ENCODE measurements at places on chromosomes 16 and 17.

DNA sequence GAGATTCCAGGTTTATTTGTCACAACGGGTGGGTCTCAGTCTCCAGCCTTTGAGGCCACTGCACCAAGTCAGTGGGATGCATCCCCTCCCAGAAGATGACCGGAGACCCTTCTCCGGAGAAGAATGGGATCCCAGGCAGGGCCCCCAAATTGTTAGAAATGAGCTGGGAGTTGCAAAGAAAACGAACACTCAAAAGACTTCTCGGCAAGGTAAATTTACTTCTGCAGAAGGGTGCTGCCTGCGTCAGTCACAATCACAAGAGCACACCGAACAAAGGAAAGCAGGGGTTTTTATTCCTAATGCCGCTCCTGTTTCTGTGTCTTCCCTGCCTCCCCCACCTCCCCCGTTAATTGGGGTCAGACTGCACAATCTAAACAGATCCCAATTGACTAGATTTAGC lies 61.4 kb downstream of the ATF7IP2 start:
- DNase-seq, result no peak

DNA sequence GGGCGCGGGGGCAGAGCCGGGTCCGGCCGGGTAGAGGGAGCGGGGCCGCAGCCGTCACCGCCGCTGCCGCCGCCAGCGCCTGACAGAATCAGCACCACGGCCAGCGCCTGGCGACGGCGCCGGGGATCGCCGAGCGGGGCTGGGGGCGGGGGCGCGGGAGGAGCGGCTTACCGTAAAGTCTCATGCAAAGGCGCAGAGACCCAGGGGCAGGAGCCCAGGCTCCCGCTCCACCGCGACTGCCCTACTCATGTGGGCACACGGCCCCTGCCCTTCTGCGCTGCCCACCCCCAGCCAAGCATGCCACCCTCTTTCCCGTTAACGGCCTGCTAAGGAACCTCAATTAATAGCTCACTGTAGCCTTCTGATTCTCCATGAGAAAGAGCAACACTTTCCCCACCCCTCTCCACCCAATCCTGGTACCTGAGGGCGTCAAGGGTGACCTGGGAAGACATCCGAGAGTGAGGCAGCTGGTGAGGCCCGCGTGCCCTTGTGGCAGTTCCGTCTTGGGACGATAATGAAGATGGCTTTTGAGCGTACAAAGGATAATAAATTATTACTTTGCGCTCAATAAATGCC lies at the start of gene SEZ6:
SEZ6 (minus strand) TSS at position 98 of the 576 bp plus-strand sequence. CDS start 164 bp downstream, outside the sequence.
- DNase-seq, result no peak

DNA sequence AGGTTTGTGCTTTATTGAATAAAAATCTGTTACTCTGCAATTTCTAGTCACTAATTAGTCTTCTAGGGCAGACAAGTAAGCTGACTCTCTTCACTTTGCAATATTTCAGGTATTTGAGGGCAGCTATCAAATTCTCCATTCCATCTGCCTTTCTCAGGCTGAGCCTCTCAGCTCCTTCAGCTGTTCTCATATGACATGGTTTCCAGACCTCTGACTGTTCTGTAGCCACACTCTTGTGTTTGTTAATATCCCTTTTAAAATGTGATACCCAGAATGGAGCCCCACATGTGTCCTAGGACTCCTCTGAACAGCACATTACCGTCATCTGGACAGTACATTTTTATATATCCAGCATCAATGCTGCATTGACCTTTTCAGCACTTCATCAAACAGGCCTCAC lies 46.1 kb upstream of the MTMR4 start:
- DNase-seq, result no peak

GRCh38 chr17:68714676-68715075 lies 113.5 kb upstream of the FAM20A start:
- no peak for DNase-seq

GRCh38 chr17:67891481-67892119 lies 66.3 kb downstream of the BPTF start:
- no peak for DNase-seq

- no peak for DNase-seq
These were observed 23.9 kb downstream of the SLC39A11 start for GRCh38 chr17:73068322-73069153.

- no peak for DNase-seq
These were observed 22.3 kb upstream of the PLCG2 start for GRCh38 chr16:81756615-81757356.

- no peak for DNase-seq
These were observed 3.3 kb downstream of the PRPSAP1 start for GRCh38 chr17:76350463-76350862.

DNA sequence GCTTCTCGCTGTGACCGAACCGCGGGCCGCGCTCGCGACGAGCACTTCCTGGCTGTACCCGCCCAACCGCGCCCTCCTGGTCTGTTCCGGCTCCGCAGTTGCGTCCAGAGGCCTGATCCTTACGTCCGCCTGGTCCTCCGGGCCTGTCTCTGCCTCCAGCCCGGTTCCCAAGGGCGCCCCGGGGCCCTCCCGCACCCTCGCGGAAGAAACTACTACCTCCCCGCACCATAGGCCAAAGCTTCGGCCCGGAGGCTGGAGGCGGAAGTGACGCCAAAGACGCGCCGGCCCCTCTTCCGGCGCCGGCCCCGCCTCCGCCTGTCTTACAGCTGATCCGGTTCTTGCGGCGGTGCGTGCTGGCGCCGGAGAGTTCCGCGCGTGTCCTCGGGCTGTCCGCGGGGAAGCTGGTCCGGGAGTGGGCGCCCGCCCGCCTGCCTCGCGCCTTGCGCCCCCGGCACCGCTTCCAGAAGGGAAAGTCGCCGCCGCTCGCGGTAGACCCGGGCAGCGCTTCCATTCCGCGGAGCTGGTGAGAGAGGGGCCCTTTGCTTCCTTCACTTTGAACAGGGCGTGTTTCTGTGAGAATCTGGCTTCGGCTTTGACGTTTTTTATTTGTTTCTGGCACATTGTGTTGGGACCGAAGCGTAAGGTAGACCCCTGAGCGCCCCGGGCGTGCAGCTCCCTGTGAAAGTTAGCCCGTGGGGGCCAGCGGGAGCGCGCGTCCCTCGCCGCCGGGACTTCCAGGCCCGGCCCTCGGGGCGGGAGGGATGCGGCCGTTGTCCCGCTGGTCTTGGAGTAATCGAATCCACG lies at the start of gene ZNF778:
ZNF778 (plus strand) TSS at position 316 of the 804 bp plus-strand sequence. CDS start 3,425 bp downstream, outside the sequence.
- no peak for DNase-seq

DNA sequence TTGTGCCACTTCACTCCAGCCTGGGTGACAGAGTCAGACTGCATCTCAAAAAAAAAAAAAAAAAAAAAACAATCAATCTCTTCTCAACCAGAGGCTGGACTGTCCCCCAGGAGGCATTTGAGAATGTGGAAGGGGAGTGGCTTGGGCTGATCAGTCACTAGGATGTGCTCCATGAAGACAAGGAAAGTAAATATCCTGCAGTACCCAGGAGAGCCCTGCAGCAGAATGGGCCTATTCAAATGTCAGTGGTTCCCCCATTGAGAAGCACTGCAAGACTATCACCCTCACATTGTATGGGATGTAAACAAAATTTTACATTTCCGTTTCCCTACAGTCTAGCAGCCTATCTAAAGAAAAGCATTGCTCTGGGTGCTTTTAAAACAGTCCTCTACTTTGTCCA lies 70.3 kb downstream of the DNAH9 start:
- no peak for DNase-seq

DNA sequence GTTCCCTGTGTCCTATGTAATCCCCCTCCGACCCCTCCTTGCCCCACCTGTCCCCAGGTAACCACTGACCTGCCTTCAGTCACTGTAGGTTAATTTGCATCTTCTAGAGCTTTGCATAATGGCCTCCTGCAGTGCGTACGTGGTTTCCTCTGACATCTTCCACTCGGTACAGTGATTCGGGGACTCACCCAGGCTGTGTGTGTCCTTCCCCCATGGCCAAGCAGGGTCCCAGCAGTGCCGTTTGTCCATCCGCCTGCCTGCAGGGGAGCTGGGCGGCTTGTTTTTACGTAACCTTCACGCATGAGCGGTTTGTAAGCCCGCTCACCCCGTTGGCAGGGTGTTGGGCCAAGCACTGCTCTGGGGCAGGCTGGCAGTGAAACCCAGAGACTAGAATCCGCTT lies 7.9 kb downstream of the MAPK8IP3 start:
- no peak for DNase-seq

DNA sequence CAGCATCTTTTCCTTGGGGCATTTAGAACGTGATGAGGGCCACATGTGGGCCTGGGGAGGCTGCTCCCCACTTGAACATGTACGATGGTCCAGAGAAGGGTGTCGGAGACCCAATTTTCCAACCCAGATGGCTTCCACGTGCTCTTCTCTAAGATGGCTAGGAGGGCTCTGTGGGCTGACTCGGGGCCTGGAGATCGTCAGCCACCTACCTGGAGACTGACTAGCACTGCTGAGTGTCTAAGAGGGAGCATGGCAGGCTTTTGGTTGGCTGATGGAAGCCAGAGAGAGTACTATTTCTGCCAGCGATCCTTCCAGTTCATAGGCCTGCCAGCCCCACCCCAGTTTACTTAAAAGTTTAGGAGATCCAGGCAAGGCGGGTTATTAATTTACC lies 60.2 kb upstream of the CLEC18A start:
- no peak for DNase-seq

- no peak for DNase-seq
These were observed 14.4 kb downstream of the NUFIP2 start for GRCh38 chr17:29279397-29280070.

- DNase-seq, result no peak
These were observed 59.6 kb downstream of the HS3ST4 start for GRCh38 chr16:25751230-25751835.

DNA sequence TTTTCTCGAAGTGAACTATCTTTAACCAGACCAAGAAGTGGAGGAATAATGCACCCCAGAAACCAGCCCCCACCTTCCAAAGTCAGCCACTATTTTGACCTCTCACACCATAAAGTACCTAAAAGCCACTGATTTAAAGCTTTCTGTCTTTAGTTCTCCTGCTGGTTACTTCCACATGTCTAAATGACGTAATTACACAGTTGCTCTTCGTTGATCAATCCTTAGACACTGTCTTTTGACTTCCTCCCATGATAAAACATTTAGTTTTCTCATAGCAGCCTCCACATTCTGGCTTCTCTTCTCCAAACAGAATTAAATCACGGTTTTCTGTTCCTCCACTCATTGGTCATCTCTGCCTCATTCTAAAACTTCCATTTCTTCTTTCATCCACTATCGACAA lies 294.4 kb upstream of the N4BP1 start:
- no peak for DNase-seq

GRCh38 chr17:63496177-63496576 lies 19.3 kb downstream of the ACE start:
- DNase-seq, result no peak

DNA sequence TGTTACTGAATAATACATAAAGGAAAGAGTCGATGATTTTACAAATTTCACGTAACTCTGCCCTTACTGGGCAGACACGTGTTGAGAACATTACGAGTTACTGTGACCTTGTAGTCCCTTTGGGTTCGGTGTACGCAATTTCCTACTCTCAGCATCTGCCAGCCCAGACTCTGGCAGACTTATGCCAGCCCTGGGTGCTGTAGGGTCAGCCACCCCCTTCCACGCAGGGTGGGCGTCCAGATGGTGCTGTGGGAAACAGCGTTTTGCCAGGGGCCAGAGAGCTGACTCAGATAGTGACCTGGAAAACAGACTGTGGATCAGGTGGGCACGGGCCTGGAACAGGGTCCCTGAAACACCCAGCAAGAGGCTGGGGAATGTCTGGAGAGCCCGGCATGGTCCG lies 148.9 kb downstream of the RPTOR start:
- DNase-seq, result no peak

GRCh38 chr16:29925781-29926710 lies at the start of gene KCTD13:
Gene KCTD13, minus strand, starts transcription at chr16:29926226. Its CDS starts 193 bp downstream, at chr16:29926033.
- DNase-seq, result peak; percentile 60

GRCh38 chr16:3112881-3113574 lies 642 bp downstream of the ZNF205 start:
- DNase-seq, result no peak

DNA sequence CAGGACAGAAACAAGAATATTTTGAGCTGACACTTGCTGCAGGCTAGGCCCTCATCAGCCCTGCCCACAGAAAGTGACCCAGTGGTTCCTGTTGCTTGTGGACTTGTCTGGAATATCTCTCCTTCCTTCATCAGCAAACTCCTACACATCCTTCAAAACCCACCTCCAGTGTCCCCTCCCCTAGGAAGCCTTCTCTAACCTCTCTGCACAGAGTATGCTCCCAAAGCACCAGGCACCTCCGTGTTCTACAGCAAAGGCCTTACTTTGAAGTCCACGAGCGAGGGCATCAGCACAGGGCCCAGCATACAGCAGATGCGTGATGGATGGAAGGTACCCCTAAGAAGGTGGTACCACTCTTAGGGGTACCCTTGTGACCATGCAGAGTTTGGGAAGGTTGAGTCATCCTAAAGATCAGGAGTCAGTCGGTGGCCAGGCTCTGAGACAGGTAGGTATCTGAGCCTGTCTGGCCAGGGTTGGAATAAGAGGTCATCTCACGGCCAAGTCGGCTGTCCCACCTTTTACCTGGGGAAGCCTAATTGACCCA lies 2.0 kb downstream of the CCDC102A start:
- no peak for DNase-seq

DNA sequence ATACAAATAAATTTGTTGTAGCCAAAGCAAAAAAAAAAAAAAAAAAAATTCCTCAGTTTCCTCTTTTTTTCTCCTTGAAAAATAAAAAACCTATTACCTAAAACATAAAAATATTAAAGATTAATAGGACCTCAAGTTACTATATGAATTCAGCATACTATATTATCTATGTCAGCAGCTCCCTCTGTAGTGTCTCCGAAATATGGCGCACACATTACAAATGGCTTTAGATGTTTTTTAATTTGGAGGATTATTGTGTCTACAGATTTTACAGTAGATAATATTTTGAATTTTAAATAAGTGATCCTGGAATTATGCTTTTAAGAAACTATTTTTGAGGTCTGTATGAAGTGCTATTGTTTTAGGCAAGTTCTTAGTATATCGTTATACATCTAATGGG lies 94.4 kb downstream of the NLK start:
- no peak for DNase-seq

DNA sequence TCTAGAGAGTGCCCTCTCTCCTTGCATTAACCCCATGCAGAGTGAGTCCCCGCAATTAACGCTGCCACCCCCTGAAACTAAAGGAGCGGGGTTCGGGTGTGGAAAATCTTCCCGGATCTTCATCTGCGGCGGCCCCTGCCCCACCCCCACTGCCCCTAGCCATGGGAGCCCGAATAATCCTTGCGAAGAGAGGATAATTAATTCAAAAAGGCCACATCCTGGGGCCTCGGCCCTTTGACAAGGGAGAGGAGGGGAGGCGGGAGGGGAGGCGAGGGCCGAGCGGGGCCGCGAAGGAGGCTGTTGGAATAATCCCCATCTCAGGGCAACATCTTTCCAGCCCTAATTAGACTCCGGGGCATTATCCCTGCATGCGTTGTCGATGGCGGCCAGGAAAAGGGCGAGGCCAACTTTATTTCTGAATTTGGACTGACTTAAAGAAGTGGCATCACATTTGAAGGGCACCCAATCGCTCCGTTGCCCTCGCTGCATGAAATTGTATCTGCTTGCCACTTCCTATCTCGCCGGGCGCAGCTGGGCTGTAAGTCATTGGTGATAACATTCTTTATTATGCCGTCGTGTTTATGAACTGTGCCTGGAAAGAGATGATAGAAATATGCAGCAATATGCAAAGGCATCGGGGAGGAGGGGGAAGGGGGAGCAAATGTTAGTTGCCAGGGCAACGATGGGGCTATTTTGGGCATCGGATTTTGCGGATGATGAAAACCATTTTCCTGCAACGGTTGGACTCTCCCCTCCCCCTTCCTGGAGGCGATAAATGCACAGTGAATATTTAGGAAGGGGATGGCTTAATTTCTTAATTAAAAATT lies 387.1 kb upstream of the TNRC6C start:
- no peak for DNase-seq

GRCh38 chr16:86044881-86045590 lies 146.1 kb downstream of the IRF8 start:
- no peak for DNase-seq

- no peak for DNase-seq
These were observed at the start of gene LIG3 for GRCh38 chr17:34980353-34980680. Gene LIG3, plus strand, starts transcription at chr17:34980512. Its CDS starts 2,494 bp downstream, at chr17:34983006.

GRCh38 chr17:49985310-49985990 lies 9.6 kb downstream of the DLX3 start:
- DNase-seq, result no peak
